ENCODE measurements at places on chromosomes 6 and 20.
A peak's percentile ranks its signal among the peaks of the same experiment; 100 is the strongest.

GRCh38 chr20:64038224-64038564 is 2.2 kb downstream of the C20orf204 start:
- peak; percentile 77 for DNase-seq

GRCh38 chr20:44597516-44597915 is 15.1 kb downstream of the PKIG start:
- no peak for DNase-seq

DNA sequence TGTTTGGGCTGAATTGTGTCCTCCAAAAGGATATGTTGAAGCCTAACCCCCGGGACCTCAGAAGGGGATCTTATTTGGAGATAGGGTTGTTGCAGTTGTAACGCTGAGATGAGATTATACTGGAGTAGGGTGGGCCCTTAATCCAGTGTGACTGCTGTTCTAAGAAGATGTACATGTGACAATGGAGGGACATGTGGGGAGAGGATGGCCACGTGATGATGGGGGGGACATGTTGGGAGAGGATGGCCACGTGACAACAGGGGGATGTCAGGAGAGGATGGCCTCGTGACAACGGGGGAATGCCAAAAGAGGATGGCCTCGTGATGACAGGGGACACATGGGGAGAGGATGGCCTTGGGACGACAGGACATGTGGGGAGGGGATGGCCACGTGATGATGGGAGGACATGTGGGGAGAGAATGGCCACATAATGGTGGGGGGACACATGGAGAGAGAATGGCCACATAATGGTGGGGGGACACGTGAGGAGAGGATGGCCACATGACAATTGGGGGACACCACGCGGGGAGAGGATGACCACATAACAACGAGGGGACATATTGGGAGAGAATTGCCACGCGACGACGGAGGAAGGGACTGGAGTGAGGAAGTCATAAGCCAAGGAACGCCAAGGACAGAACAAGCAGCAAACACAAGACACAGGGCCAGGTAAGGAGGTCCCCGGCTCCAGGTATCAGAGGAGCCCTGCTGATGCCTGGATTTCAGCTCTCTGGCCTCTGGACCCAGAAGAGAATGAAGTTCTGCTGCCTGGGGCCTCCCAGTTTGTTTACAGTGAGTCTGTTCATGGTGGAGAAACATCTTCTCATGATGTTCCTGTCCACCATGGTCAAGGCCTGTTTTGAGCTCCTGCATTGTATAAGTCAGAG is 29.2 kb downstream of the SYNJ2 start:
- no peak for DNase-seq

DNA sequence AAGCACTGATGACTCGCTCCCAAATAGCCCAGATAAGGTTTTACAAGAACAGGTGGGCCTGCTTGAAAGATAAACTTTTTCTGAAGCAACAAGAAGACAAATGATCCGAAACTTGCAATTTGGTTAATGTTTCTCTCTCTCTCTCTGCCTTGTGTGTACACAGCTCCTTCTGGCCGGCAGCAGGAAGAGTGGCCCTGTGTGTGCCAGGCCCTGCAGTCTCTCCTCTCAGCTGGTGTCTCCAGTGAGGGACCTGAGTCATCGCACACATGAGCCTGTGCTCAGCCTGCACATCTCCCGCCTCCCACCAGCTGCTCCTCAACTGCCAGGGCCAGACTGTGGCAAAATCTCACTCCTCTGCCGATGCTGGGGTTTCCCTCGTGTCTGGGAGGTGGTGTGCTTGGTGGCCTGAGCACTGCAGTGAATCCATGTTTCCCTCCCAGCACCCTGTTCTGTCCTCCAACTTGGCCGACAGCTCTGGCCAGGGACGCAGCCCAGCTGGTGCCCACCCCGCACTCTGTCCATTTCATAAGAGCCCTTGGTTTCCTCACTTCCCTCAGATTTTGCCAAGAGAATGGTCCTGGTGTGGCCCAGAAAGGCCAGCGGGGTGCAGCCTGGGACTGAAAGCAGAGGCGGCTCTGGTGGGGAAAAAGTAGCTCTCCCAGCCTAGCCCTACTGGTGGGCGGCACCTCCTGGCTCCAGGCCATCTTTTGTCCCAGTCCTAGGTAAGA is 49.4 kb downstream of the ERMARD start:
- no peak for DNase-seq

DNA sequence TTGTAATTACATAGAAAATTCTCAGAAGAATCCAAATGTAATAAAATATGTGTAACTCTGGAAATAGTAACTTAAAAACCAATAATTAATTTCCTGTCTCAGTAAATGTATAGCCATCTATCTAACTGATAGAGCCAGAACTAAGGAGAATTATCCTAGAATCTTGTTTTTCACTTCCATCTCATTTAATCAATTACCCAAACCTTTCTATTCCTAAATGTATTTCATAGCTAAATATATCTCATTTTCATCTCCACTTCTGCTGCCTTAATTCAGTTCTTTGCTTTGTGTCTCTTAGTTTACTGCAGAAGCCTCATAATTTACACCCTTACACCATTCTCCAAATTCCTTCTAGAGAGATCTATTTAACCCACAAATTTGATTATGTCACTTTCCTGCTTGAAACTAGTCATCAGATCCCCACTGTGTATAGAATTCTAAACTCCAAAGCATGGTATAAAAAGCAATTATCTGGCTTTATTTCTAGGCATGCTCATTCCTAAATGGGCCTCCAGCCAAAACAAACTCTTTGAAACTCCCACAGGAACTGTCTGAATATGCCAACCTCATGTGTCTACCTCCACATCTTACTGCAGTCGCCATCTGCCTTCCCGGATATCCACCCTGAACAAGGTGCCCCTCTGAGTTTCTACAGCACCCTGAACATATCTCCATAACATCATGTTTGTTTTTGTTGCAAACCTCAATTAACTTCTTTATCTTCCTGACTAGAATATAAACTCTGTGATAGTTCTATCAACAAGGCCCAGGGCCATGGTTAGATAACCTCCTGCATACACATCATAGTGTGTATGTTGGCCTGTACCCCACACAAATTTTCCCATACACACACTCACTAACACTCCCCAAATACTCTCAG is 70.5 kb upstream of the ADTRP start:
- no peak for DNase-seq

DNA sequence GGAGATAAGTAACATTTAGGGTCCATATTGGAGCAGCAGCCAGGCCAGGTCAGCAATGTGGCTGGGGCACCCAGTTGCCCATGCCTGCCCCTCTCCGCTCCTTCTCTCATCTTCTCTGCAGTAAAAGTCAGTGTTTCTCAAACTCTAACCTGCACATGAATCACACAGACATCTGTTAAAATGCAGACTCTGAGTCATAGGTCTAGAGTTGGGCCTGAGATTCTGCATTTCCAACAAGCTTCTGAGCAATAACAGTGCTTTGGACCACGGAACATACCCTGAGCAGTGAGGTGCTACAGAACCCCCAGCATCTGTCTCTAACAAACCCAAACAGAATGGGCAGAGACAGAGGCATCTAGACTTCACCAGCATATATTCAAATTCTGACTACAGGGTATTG is 10.1 kb downstream of the PHF10 start:
- no peak for DNase-seq
